ENCODE measurements at places on chromosomes 3 and 15. TPM values are rescaled to one million over a fixed set of nuclear protein-coding genes. Genes with fewer than 3 reads are reported as not detected.

The NR1I2 gene
- 0.29 TPM for total RNA-seq

The ADAMTS17 gene
- total RNA-seq, result 2.7 TPM

The NLGN1 gene
- total RNA-seq, result 3.4 TPM

The ZIC1 gene
- total RNA-seq, result not detected

DNA sequence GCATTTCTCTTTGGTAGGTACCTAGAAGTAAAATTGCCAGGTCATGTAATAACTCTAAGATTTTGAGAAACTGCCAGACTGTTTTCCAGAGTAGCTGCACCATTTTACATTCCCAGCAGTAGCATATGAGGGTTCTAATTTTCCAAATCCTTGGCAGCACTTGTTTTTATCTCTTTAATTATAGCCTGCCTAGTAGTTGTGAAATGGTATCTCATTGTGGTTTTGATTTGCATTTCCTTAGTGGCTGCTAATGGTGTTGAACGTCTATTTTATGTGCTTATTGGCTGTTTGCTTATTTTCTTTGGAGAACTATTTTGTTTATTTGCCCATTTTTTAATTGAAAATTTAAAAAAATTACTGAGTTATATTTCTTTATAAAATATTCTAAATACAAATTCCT is 117.9 kb downstream of the TCF12 start:
- no peak for DNase-seq

DNA sequence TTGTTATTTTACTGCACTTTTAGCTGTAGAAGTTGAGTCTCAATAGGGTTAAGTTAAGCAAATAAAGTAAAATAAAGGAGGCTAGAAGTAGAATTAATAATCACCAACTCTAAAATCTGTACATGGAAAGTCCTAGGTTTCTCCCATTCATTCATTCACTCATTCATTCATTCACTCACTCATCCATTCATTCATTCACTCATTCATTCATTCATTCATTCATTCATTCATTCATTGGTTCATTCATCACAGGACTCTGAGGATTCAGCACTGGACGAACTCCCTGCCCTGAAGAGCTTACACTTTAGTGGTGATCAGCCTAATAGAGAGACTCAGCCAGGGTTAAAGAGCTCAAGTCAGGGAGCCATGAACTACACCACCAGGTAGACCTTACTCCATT is 4.5 kb upstream of the LSG1 start:
- DNase-seq, result no peak

DNA sequence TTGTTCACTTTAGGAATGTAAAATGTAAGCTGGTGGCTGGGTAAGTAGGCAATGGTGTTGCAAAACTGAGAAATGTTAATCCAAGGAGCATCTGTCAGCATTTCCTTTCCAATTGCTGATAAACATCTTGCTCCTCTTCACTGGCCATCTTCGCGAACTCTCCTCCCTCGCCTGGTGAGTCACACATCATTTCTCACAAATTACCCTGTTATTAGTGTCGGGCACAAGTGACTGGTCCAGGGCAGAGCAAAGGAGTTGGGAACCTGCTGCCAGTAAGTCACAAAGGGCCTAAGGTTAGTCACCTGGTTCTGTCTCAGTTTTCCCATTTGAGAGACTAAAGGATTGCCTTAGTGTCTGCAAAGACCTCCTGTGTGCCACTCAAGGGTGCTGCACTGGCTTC is 13.0 kb downstream of the CERS3 start:
- DNase-seq, result peak; percentile 51

- no peak for DNase-seq
Observed at GRCh38 chr3:13088028-13089006, 15.1 kb upstream of the IQSEC1 start.
